Mesothelial cell of epicardium (in vitro differentiated cells): ENCODE measurements at places on chromosomes 1 and 21.

- DNase-seq: no peak
These were observed 23.5 kb downstream of the COL6A1 start for GRCh38 chr21:46005081-46005480.

GRCh38 chr1:76285578-76286135 is 211.1 kb downstream of the ST6GALNAC3 start:
- no peak for DNase-seq

DNA sequence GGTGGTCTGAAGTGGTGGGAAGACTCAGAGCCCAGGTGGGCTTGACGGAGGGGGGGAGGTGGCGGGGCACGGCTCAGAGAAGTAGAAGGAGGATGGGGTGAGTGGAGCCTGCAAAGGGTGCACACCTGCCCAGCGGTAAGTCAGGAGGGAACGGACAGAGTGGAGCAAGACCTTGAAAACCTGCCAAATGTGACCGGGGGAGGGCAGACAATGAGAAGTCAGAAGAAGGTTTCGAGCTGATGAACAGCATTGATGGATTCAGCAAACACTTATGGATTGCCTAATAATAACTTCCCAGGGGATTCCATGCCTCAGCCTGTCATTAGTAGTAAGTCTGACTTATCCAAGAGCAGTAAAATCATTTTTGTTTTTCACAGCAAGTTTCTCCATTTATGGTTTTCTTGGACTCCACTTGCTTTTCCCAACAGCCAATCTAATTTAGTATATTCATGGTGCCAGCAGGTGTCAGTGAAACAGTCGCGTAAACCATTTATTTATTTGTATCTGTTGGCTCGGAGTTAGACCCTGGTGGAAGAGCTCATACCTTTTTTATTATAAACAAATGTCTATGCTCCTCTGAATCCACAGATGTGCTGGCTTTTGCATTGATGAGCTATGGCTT is 279.1 kb downstream of the PCP4 start:
- no peak for DNase-seq

GRCh38 chr1:26787381-26787705 is 407 bp upstream of the PIGV start:
- DNase-seq: no peak

DNA sequence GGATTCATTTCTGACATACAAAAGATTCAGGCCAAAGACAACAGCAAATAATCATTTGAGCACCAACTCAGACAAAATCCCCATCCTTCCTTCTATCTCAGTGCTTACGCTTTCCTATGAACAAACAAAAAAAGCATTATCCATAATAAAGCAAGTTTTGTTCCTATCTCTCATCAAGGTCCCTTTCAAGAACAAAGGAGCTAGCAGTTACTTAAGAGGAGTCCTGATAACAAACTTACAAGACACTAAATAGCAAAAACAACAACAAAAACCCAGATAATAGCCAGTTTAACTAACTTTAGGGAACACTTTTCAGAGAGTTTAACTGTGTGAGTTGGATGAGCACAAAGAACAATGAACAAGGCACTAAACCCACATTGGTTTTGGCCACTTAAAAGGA is 10.5 kb downstream of the EVI5 start:
- DNase-seq: no peak

- DNase-seq: no peak
These were observed 82.6 kb downstream of the TOMM20 start for GRCh38 chr1:235045921-235046601.

- DNase-seq: no peak
These were observed 50.8 kb downstream of the KCNAB2 start for GRCh38 chr1:6096243-6097116.

GRCh38 chr1:12031039-12031980 is 12.0 kb downstream of the MIIP start:
- DNase-seq: no peak

- DNase-seq: no peak
These were observed 135.8 kb downstream of the PTPRU start for GRCh38 chr1:29372108-29372507.

GRCh38 chr1:2335721-2336455 is 55.5 kb downstream of the MORN1 start:
- DNase-seq: no peak

- DNase-seq: no peak
These were observed 1.1 kb upstream of the RCAN3 start for GRCh38 chr1:24501371-24502064.

GRCh38 chr1:243917177-243917862 is 67.3 kb upstream of the AKT3 start:
- no peak for DNase-seq

- no peak for DNase-seq
These were observed 60.3 kb downstream of the FH start for GRCh38 chr1:241459186-241459802.

DNA sequence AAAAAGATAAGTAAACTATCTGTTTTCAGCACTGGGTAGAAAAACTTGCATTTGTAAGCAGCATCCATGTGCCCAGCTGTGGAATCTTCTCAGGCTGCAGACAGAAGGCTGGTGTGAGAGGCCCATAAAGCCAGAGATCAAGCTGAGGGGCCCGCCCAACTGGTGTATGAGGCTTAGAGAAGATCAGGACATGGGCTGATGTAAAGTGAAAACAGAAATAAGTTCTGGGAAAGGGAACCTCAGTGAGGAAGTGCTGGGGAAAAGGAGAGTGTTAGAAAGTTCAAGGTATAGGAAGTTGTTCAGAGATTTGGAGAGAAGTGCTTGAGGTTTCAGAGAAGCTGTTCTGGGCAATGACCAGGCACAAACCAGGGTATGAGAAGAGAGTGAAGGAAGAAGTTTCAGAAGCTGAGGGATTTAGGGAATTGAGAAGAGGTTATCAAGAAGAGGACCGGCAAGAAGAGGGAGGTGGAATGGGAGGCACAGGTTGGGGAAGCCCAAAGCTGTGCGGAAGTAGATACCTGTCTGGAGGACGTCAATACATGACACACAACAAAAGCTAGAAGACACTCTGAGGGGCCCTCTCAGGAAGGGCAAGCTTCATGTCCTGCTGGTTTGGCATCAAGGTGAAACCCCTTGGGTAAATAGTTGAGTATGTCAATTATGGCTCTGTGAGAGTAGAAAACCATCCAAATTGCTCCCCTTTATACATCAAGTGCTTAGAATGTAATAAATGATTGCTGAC is 2.7 kb upstream of the CD5L start:
- no peak for DNase-seq

- no peak for DNase-seq
These were observed 88.9 kb downstream of the CRB1 start for GRCh38 chr1:197356723-197357533.

- DNase-seq: no peak
These were observed 2.0 kb downstream of the KCNA3 start for GRCh38 chr1:110672753-110673108.

- no peak for DNase-seq
These were observed 34.9 kb downstream of the ASH1L start for GRCh38 chr1:155527677-155528076.

- DNase-seq: no peak
These were observed 142.7 kb upstream of the UBE2U start for GRCh38 chr1:64060611-64061302.

- no peak for DNase-seq
These were observed 4.0 kb upstream of the BRWD1 start for GRCh38 chr21:39317134-39318090.

- DNase-seq: peak; percentile 6
These were observed 56.4 kb upstream of the FMOD start for GRCh38 chr1:203407296-203407695.

DNA sequence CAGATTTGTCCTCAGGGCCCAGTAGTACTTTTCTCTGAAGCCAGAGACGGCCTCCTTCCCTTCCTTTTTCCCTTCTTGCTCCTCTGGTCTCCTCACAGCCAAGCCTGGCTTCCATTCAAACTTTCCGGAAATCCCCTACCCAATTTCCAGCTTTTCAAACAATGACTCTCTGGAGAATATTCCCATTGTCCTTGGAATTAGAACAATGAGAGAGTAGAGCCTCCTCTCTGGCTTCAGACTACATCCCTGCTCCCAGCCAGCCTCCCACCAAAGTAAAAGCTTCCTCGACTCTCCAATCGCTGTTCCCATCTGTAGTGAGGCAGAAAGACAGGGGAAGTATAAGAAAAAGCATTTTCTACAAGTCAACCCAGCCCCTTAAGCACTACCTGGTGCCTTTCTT is 77.7 kb upstream of the SOX13 start:
- DNase-seq: no peak

DNA sequence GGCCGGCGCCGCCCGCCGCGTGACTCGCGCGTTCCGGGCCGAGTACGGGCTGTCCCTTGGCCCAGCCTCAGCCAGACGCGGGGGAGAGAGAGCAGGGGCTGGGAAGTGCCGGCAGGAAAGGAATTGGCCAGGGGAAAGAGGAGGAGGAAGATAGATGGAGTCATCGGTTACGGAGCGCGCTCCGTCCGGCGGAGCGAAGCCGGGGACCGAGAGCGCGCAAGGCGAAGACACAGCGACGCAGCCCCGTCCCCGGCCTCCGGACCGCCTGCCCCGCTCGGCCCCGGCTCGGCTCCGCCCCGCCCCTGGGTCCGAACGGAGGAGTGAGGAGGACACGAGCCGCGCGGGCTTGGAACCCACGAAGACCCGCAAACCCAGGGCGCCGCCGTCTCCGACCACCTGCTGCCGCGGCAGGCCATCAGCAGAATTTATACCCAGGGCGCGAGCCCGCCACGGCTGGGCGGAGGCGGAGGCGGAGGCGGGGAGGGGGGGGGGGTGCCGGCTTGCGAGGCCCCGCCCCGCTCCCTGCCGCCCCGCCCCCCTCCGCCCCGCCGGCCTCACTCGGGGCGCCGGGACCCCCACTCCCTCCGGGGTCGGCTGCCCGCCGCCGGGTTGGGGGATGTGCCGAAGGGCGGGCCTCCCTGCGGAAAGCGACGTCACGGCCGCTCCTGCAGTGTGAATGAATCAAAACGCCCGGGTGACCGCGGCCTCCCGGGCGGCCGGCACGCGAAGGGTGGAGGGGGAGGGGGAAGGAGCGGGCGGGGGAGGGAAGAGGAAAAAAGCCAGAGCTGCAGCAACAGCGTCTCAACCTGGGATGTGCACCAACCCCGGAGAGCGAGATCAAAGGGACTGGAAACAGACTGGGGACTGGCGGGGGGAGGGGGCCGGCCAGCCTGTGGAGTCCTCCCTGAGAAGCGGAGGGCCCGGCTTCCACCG is at the start of gene LHX4:
TSS of gene LHX4 (plus strand) at position 782 of the 933 bp plus-strand sequence. CDS start 266 bp downstream, outside the sequence.
- no peak for DNase-seq

DNA sequence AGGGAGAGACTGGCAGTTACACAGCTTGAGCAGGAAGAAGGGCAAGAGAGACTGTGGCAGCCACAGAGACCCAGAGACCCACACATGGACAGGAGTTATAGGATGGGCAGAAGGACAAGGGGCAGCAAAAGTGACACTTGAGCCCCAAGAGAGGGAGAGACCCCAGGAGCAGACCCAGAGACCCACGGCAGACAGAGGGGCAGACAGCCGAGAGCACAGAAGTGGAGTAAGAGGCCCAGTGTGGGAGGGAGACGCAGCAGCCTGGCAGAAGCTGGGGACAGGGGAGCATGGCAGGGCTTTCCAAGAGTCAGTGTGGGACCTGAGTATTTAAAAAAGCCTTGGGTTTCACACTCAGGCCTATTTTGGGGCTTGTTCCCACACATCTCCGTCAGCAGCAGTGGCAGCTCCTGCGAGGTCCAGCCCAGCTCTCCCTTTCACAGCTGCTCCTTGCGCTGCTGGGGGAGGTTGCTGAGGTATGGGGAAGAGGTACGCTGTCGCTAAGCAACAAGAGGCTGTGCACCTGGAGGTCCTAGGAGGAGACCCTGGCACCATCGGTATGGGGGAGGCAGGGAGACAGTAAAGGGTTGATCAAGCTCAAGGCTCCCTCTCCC is 9.0 kb upstream of the MEF2D start:
- no peak for DNase-seq

DNA sequence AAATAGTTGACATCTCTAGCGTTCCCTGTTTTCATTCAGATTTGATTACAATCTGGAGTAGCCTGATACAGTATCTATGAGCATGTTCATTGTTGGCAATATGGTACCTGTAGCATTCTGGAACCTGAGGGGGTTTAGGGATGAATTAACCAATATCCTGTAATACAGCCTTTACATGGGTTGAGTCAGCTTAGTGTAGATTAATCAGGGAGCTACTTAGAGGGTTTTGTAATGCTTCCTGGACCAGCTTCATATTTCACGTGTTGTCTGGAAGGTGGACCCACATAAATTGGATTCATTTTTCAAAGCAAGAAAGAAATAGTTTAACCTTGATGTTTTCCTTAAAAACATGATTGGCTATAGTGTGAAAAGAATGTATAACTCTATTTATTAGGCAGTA is 3.6 kb downstream of the OTUD3 start:
- DNase-seq: no peak

- no peak for DNase-seq
These were observed 14.0 kb upstream of the LEMD1 start for GRCh38 chr1:205435578-205436573.

DNA sequence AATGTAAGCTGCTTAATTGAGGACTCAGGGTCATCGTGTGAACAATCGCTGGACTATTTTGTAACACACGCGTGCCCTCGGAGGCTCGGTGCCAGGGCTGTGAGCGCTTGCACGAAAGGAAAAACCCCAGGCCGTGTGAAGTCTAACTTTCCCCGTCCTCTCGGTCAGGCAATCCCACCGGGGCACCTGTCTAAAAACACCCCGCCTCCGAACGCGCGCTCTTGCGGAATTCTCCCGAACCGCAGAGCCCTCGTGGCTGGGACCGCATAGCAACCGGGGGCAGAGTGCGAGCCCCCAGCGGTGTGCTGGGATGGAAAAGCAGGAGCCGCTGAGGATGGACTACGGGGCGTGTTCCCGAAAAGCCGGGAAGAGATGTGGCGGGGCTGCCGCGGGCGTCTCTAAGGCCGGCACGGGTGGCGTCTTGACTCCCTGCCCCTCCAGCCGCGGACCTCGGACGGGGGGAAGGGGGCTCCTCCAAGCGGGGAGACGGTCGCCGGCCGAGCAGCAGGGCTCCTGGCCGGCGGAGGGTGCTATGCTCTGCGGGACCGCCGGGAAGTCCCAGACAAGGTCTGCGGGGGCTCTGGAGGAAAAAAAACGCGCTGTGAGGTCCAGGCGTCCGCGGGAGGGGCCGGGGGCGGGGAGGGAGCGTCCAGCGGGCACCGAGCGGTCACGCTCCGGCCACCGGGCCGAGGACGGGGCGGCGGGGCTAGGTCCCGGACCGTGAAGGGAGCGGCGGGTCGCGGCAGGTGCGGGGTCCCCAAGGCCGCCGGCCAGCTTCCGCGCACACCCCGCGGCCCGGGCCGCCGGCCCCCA is 936 bp downstream of the ZBTB21 start:
- no peak for DNase-seq

DNA sequence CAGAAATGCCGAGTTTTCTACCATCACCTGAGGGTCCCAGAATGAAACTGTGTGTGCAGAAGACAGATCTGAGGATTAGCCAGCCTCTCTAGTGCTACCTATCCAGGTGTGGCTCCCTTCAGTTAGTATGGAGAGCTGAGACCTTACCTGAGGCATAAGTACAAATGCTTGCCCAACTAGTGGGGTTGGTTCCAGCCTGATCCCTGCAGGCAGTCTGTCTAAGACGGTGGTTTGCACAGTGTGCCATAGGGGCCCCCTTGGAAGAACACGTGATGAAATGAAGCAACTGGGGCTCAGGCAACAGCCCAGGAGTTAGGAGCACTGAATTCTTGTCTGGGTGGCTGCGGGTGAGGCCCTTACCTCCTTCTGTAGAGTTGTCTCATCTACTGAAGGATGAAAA is 15.6 kb downstream of the S100A7A start:
- no peak for DNase-seq
